ENCODE measurements at places on chromosomes 12 and 14.

- no peak for DNase-seq
Measured at GRCh38 chr14:50610465-50610864, 50.5 kb downstream of the ATL1 start.

- no peak for DNase-seq
Measured at GRCh38 chr12:47071241-47071852, 8.1 kb upstream of the PCED1B start.

DNA sequence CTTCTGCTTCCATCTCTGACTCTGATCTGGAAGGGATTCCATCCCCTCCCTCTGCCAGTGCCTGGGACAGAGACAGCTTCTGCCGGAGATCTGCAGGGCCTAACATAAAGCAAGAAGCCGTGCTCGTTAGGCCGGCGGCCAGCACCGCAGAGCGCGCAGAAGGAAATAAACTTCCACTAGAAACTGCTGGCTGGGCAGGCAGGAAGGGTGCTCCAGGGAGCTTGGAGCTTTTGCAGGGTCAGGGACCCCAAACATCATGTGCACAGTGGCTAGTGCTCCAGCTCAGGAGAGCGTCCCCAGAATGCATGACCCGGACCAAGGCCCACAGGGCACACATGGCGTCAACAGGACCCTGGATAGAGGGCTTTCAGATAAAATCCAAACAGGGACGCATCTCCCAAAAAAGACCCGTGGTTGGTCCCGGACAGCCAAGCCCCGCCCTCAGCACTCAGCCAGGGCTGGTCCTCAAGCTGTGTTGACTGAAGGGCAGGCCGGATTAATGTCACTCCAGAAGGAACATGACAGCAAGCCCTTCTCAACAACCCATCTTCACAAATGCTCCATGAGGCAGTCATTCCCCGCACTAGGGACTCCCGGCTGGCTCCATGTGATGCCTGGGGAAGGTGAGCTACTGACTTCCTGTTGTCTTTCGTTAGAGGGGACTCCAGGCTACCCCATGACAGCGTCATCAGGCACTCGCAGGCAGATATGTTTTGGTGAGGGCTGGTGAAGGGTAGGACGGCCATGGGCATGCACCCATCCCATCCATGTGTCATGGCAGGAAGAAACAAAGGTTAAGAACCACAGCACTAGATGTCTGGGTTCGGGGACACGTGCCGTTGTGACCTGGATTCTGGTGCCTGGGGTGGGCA lies 121.5 kb downstream of the CALM1 start:
- DNase-seq: no peak

- DNase-seq: no peak
Measured at GRCh38 chr14:90412058-90412457, 15.2 kb downstream of the CALM1 start.

DNA sequence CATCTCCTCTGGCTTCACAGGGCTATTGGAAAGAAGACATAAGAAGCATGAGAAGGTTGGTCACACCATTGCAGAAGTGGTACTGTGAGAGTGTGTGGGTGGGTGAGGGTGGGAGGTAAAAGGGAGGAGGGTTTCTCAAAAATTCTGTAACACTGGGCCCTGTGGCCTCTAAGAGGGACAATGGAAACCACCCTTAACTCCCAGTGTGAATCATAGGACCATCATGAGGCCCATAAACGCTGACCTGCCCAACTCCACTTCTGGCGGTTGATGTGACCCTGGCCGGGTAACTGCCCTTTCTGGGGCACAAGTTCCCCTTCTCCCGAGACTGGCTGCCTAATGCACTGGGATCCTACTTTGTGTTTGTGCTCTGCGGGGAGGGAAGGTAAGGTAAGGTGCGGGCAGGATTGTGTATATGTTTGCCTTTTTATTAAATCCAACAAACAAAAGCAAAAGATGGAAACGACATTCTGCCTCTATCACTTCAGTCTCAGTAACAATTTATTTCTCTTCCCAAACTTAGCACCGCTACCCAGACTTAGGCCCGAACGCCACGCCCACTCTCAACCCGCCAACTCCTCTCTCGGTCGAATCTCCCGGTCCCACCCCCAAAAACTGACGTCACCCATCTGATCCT lies 551 bp downstream of the METTL1 start:
- peak; percentile 78 for DNase-seq

Data from activated CD4-positive, alpha-beta T cell treated with anti-CD3 and anti-CD28 coated beads, Interleukin-2, amount 50 U/mL, for 1 hour (primary cell).